ENCODE measurements at places on chromosomes 2 and 18.

DNA sequence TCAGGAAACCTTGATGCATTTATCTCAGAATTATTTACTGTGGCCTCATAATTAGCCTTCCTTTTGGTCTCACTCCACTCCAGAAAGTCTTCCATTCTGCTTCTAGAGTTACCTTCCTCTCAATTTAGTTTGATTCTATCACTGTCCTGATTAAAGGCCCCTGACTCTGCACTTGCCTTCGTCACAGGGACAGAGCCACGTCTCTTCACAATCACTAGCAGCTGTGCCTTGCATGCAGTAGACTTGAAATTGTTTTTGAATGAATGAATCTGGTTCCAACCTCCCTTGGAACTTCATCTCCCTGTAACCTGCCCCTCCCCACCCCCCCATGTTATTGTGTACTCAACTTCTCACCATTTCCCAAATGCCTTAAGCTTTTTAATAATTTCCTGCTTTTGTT, 52.4 kb downstream of the OSBPL6 start:
- no peak overlapping the region for H3K27ac ChIP-seq
- DNase-seq = no peak
- H3K36me3 ChIP-seq = no peaks in the 10 kb centered on the region
- no peaks in the 10 kb centered on the region for H3K27me3 ChIP-seq
- no peak overlapping the region for H3K4me3 ChIP-seq

GRCh38 chr2:151106805-151107506, 154.7 kb downstream of the RBM43 start:
- H3K4me3 ChIP-seq = no peak overlapping the region
- no peaks in the 10 kb centered on the region for H3K36me3 ChIP-seq
- H3K27ac ChIP-seq = no peak overlapping the region
- H3K4me1 ChIP-seq = no peaks in the 10 kb centered on the region

GRCh38 chr2:32732120-32732519, 104.3 kb downstream of the TTC27 start:
- no peaks in the 10 kb centered on the region for H3K36me3 ChIP-seq
- DNase-seq = no peak
- no peaks in the 10 kb centered on the region for H3K27me3 ChIP-seq
- H3K4me1 ChIP-seq = no peaks in the 10 kb centered on the region

DNA sequence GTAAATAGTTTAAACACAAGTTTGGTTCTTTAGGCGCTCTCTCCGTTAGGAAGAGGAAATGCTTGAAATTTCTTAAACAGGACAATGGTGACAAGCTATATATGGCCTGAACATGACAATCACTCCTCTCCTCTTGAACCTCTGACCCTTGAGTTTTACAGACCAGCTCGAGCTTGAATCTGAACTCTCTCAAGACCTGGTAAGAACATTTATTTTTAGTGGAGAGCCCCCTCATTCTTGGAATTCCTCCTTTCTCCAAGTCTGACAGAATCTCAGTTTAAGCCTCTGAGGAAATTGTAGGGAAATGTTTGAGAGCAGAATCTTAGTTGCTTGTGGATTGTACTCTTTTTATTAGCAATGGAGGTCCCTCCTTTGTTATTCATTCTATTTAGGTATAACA, 1293.6 kb upstream of the ZEB2 start:
- H3K27me3 ChIP-seq = no peaks in the 10 kb centered on the region
- H3K36me3 ChIP-seq = no peaks in the 10 kb centered on the region
- no peak for DNase-seq
- no peak overlapping the region for H3K27ac ChIP-seq
- no peak overlapping the region for H3K4me3 ChIP-seq

- H3K27me3 ChIP-seq = no peaks in the 10 kb centered on the region
- H3K4me3 ChIP-seq = no peak overlapping the region
- H3K27ac ChIP-seq = no peak overlapping the region
- DNase-seq = no peak
- H3K4me1 ChIP-seq = no peaks in the 10 kb centered on the region
These were observed 2109.8 kb upstream of the CELF4 start for GRCh38 chr18:39675368-39675767.

DNA sequence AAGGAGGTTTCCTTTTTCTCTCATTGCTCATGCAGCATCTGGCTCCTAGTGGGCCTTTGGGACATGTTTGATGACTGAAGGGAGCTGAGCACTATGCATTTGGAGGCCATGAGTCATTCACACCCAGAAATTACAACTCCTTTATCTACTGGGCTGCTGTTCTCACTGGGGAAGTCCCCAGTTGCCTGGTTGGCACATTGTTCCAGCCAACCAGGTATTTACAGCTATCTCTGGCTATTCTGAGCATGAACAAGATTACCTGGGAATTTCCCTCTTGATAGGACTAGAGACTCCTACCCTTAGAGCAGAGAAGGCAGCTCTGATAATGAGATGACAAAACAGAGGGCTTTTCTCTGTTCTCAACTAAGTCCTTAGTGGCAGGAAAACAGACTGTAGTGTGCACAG, 206.5 kb downstream of the SETBP1 start:
- H3K4me1 ChIP-seq = peaks cover 12% of the 10 kb centered on the region
- H3K27me3 ChIP-seq = no peaks in the 10 kb centered on the region
- H3K36me3 ChIP-seq = no peaks in the 10 kb centered on the region
- no peak overlapping the region for H3K4me3 ChIP-seq

DNA sequence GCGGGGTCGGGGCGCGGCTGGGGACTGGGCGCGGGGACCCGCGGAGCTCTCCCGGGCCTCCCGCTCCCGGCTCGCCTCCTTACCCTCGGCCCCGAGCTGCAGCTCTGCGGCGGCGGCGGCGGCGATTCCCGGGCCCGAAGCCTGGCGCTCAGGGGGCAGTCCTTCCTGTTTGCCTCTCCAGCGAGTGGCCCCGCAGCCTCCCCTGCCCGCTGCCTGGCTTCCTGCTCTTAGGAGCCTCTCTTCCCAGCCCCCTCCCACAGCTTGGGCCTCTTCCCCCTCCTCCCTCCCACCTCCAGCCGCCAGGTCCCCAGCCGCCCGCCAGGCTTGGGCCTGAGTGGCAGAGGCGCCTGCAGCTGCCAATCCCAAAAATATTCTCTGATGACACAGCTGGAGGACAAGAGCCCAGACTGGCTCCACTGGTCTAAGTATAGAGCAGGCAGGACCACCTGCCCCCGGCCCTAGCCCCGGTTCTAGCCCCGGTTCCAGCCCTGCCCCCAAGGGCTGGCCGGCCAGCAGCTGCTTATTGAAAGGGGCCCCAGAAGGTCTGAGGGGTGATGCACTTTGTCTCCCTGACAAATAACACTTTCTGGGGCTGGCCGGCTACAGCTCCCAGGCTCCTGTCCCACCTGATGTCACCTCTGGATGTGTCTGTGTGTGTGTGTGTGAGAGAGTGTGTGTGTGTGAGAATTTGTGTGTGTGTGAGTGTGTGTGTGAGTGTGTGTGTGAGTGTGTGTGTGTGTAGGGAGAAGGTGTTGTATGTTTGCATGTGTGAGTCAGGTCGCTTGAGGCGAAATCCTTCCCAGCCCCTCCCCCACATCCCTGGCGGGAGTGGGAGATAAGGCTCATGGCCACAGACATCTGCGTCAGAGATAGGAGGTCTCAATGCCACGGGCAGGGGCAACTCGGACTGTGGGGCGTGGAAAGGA, at the start of gene OBSL1:
TSS of gene OBSL1 (minus strand) at position 229 of the 926 bp plus-strand sequence. CDS start 307 bp downstream, outside the sequence.
- H3K36me3 ChIP-seq = no peaks in the 10 kb centered on the region
- H3K4me1 ChIP-seq = peaks cover 9% of the 10 kb centered on the region
- DNase-seq = no peak
- peak within 1 kb of the TSS; percentile 79 for H3K4me3 ChIP-seq

GRCh38 chr2:159409116-159409800, 122.8 kb upstream of the WDSUB1 start:
- H3K4me3 ChIP-seq = no peak overlapping the region
- H3K27me3 ChIP-seq = no peaks in the 10 kb centered on the region
- H3K27ac ChIP-seq = no peak overlapping the region
- no peaks in the 10 kb centered on the region for H3K36me3 ChIP-seq

- H3K27ac ChIP-seq = no peak overlapping the region
- no peak for DNase-seq
- H3K36me3 ChIP-seq = peaks cover 13% of the 10 kb centered on the region
- no peaks in the 10 kb centered on the region for H3K27me3 ChIP-seq
These were observed 11.5 kb upstream of the D2HGDH start for GRCh38 chr2:241722896-241723454.

GRCh38 chr18:73099759-73100158, 232.0 kb upstream of the NETO1 start:
- DNase-seq = no peak
- H3K36me3 ChIP-seq = no peaks in the 10 kb centered on the region
- no peaks in the 10 kb centered on the region for H3K4me1 ChIP-seq
- H3K27ac ChIP-seq = no peak overlapping the region

- no peaks in the 10 kb centered on the region for H3K36me3 ChIP-seq
- H3K4me3 ChIP-seq = no peak overlapping the region
- DNase-seq = no peak
- no peaks in the 10 kb centered on the region for H3K4me1 ChIP-seq
- no peak overlapping the region for H3K27ac ChIP-seq
These were observed 201.8 kb upstream of the KLHL14 start for GRCh38 chr18:32974421-32975162.

DNA sequence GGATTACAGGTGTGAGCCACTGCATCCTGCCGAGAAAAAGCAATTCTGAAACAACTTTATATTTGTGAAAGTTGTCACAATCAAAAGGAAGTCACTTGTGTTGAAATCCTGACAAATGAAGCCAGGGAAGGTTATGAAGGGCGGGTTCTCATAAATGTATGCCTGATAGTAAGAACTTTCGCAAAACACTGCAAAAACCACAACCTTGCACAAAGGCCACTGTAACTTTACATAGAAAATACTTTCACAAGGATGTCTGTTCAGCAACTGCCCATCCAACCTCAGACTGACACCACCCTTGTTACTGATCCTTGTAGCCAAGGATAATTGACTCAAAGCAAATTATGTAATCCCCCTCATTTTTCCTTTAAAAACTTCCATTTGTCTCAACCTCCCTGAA, 90.6 kb downstream of the SLC4A3 start:
- no peak overlapping the region for H3K27ac ChIP-seq
- no peaks in the 10 kb centered on the region for H3K27me3 ChIP-seq
- H3K4me3 ChIP-seq = no peak overlapping the region
- H3K4me1 ChIP-seq = no peaks in the 10 kb centered on the region
- H3K36me3 ChIP-seq = no peaks in the 10 kb centered on the region
- DNase-seq = no peak

DNA sequence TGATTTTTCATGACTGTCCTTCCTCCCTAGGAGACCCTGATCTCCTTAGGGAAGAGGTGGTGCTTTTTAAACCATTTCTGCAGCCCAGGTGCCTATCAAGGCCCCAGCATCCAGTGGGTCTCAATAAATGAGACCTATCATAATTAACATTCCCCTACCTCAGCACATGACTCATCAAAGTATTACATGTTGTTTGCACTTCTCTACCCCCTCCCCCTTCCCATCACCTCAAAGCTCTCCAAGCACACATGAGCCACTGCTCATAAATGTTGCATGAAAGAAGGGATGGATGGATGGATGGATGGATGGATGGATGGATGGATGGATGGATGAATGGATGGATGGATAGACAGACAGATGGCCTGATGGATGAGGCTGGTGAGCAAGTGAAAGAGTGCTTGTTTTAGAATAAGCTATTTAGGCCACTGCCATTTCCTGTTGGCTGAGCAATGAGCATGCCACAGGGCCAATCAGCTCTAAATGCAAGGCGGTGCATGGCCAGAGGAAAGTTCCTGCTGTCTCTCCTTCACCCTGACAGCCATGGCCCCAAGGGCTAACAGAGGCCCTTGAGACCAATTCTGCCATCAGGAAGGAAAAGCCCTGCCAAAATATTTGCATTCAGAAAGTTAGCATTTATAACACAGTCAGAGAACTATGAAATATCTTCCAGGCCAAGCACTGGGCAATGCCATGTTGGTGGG, 20.9 kb upstream of the STEAP3 start:
- H3K4me1 ChIP-seq = no peaks in the 10 kb centered on the region
- no peak for DNase-seq
- no peaks in the 10 kb centered on the region for H3K27me3 ChIP-seq
- H3K36me3 ChIP-seq = no peaks in the 10 kb centered on the region
- H3K4me3 ChIP-seq = no peak overlapping the region
- no peak overlapping the region for H3K27ac ChIP-seq

DNA sequence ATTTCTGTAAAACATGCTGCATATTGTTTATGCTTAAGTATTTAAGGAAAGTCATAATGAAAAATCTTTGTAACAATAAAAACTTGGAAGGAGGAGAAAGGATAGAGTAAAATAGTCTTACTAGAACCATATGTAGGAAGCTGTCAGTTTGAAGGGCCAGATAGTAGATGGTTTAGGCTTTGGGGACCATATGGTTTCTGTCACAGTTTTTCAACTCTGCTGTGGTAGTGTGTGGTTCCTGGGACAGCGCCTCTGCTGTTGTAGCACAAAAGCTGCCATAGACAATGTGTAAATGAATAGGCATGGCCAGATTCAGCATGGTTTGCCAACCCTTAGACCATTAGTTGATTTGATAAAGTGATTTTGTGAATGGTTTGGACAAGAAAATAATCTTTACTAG, 75.5 kb downstream of the SLC39A10 start:
- H3K4me3 ChIP-seq = no peak overlapping the region
- H3K27me3 ChIP-seq = no peaks in the 10 kb centered on the region
- H3K4me1 ChIP-seq = peaks cover 9% of the 10 kb centered on the region
- no peak overlapping the region for H3K27ac ChIP-seq

DNA sequence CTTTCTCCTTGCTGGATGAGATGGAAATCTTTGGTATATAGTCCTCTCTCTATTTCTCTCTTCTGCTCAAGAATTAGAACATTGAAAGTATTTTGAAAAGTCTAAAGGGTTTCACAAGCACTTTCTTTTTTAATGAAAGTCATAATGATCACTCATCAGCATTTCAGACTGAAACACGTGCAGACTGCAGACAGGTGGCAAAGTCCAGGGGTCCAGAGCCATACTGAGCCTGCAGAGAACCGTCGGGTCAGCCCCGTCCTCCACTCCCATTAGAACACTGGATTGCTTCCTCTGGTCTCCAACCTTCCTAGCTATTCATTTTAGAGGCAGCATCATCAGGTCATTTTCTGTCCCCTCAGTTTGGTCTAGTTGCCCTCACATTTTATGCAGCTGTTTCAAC, 3.1 kb downstream of the TMEM247 start:
- no peaks in the 10 kb centered on the region for H3K4me1 ChIP-seq
- no peaks in the 10 kb centered on the region for H3K36me3 ChIP-seq
- H3K4me3 ChIP-seq = no peak overlapping the region
- no peaks in the 10 kb centered on the region for H3K27me3 ChIP-seq
- no peak overlapping the region for H3K27ac ChIP-seq
- DNase-seq = no peak

DNA sequence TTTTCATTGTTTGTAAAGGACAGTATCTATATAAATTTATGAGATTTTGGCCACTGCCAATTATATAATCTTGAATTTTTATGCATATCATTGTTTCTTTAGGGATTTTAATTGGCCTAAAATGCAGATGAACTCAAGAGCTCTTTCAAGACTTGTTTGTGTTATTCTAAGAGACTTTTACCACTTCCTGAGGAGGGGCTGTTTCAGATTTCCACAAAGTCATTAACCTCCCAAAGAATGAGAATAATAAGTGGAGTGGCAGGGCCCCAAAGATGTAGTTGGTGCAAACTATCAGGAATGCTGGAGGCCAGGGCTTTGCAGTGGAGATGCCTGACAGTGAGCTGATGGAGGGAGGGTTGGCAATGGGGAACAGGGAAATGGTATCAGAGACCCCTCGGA, 15.5 kb upstream of the ACVR1 start:
- H3K27me3 ChIP-seq = no peaks in the 10 kb centered on the region
- H3K4me1 ChIP-seq = no peaks in the 10 kb centered on the region
- H3K4me3 ChIP-seq = no peak overlapping the region

Data from esophagus squamous epithelium (tissue), 5 donors.